Left renal cortex interstitium (tissue), 4 donors: ENCODE measurements at places on chromosomes 6 and 20.

DNA sequence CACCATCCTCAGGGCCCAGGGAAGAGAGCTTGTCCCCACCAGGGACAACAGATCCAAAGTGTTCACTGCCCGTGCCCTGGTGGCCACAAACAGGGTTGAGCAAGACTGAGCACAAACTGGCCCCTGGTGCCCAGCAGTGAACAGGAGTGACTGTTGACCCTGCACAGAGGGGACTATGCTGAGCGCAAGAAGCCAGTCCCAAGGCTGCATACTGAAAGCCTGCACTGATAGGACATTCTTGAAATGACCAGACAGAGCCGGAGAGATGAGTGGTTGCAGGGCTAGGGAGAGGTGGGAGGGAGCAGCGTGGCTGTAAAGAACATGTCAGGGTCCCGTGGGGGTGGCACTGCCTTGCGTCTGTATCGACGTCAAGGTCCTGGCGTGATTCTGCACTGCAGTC lies 2.9 kb upstream of the FNDC11 start:
- no peak for DNase-seq

DNA sequence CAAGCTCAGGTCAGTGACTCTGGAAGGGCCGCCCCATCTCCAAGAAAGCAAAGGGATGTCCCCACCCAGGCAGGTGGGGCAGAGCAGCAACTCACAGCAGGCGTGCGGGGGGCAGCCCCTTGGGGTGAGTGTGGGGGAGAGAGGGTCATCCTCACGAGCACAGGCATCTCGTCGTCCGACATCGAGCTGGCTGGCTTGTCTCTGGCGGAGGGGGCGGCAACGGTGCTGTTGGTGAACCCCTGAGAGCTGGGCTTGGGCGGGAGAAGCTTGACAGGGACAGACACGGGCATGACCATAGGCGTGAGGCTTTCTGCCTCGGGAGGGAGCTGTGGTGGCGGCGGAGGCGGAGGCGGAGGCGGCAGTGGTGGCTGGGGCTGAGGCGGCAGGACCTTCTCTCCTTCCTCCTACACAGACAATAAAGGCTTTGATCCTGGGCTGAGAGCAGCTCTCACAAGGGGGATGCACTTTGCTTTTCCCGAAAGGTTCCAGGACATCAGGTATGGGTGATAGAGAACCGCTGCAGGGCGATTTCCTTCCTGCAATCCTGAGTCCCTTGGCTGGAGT lies 45.6 kb upstream of the MRPS10 start:
- DNase-seq: no peak

GRCh38 chr20:21739682-21740081 lies 34.2 kb downstream of the PAX1 start:
- no peak for DNase-seq

DNA sequence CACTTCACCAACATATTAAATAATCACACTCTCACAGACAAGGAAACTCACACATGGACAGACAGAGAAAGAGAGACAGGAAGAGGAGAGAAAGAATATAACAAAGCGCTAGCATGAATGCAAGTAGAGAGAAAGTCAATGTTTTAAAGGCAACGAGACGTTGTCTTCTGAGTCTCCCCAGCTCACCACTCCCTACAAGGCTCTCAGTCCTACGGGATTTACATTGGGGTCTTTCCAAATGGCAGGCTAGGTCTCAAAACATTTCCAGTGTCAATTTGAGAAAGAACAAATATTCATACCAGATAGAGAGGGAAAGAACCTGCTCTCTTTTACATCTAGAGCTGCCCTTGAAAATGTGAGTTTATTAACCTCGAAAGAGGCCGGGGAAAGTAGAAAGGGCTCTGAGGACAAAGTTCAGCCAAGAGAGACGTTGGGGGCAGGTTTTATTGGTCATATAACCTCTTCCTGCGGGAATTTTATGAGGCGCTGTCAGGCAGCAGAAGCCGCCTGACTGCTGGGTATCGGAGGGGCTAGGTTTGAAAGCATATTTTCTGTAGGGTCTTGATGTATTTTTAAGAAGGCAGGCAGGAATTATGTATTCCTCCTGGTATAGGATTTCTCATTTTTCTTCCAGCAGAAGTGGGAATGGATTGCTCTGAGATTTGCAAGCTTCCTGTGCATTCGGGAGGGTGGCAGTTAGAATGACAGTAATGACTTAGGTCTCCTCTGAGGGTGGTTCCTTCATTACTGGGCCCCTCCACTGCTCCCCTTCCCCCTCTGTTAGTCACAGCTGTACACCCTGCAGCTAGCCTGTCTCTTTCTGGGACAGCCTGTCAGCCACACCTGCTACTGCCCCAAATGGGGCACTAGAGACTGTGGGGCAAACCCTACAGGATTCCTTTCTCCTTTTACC lies 34.4 kb upstream of the KIF16B start:
- DNase-seq: no peak

DNA sequence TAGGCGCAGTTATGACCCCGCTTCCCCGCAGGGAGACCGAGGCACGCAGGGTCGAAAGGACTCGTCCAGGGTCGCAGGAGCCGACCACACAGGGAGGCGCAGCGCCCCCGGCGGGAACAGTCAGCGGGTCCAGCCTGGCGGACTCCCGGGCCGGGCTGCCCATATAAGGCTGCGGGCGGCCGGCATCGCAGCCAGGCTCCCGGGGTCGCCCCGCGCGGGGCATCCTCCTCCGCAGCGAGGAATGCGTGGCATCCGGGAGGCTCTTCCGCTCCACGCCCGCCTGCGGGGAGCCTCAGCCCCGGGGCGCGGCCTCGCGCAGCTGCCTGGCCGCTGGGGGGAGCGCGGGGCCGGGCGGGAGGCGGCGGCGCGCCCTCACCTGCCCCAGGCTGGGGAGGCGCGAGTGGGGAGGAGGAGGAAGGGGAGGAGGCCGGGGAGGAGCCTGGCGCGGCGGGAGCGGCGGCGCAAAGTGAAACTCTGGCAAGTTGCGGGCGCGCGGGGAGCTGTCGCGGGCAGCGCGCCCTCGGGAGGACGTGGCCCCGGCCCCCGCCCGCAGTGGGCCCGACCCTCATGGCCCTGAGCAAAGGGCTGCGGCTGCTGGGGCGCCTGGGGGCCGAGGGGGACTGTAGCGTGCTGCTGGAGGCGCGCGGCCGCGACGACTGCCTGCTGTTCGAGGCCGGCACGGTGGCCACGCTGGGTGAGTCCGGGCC lies at the start of gene SYNJ2:
SYNJ2 (plus strand) TSS at position 469 of the 707 bp plus-strand sequence; CDS start at position 568, 99 bp downstream.
- DNase-seq: no peak

DNA sequence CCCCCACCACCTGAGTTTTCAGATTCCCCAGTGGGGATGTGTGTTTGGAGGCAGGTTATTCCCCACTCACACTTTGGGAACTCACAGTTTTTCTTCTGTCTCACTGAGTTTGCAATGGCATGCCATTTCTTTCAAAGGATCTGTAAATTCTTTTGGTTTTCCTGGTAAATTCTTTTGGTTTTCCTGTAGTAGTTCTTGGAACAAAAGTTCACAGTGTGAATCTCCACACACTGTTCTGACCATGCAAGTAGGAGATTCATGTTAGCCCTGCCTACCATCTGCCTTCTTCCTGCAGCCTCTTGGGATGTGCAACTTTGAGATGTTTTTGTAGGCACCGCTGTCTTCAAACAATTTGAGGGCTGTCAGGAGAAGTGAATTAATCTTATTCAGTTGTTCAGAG lies 165.6 kb upstream of the OGFRL1 start:
- no peak for DNase-seq

- no peak for DNase-seq
These were observed 115.3 kb downstream of the TRERF1 start for GRCh38 chr6:42336431-42336830.

- DNase-seq: no peak
These were observed 348.8 kb upstream of the PLCB4 start for GRCh38 chr20:8720089-8720488.

DNA sequence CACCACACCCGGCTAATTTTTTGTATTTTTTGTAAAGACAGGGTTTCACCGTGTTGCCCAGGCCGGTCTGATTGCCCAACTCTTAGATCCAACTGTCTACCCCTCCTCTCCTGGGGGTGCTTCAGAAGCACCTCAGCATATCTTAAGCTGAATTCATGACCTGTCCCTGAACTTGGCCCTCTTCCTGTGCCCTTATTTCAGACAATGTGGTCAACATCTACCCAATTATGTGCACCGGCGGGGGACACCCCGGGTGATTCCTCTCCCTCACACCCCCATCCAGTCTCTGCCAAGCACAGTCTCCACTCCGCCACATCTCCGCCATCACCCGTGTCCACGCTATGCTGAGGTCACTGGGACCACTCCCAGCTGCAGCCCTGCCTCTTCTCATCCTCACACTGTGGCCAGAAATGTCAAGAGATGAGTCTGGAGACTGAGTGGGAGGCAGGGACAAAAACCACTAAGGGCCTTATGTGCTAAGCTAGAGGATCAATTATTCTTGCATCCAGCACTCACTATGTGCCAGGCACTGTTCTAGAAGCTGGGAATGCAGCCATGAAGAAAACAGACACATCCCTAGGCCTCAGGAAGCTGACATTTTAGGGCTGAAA lies 111.9 kb downstream of the ARMC2 start:
- DNase-seq: no peak
